ENCODE measurements at places on chromosomes 11 and 22.

- DNase-seq = no peak
Measured at GRCh38 chr11:23988381-23989006, 508.4 kb upstream of the LUZP2 start.

DNA sequence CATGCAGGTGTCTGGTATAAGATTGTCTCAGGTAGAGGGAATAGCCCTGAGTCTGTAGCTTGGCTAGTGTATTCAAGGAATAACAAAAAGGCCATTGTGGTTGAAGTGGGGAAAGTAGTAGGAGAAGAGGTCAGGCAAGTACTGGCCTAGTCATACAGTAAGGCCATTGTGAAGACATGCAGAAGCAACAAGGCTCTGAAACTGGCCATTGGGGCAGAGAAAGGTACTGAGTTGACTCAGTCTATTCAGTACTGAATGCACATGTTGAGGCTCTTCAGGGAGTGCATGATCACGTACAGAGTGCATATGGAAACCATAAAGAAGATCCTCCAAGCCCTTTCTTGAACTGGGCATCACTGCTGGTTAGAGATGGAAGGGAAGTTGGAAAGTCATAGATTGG lies 477.6 kb downstream of the SOX6 start:
- no peak for DNase-seq

DNA sequence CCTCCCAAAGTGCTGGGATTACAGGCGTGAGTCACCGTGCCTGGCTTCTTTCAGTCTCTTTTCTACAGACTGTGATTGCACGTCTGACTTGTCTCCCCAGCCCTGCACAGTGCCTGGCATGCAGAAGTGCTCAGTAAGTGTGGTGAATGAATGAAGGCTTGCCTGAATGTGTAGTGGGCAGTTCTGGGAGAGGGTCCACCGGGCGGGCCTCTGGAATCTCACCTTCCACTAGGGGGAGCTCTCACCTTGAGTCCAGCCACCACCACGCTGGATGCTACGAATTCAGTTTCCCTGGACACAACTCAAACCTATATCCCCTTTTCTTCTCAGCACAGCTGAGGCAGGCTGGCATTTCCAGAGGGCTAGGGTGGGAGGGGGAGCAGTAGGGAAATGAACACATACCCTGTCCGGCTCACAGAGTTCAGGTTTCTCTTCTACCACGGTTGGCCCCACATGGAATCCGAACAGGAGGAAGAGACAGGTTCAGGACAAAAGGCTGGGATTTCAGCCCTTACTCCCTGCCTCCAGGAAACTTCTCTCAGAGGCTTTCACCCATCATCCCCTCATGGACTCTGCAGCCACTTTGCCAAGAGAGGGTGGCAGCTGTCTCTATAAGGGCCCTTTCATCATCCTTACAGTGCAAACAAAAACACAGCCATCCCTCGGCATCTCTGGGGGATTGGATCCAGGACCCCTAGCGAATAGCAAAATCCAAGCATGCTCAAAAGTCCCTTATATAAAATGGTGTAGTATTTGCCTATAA lies 86.8 kb downstream of the NECTIN1 start:
- DNase-seq = no peak

GRCh38 chr22:38080850-38081635 lies 2.9 kb downstream of the SLC16A8 start:
- no peak for DNase-seq

DNA sequence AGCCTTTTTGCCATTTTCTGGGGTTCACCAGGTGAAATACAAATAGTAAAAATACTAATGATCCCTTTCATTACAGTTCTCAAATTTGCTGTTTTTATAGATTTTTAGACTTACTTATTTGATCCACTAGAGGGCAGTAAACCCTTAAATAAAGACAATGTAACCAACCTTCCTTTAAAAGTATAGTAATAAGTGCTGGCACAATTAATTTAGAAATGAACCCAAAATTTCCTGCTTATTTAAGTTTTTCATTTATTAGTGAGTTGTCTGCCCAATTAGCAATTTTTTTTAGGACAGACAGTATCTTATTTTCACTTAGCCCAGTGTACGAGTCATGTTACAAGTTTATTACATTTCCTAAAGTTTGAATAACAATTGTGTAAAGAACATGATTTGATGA lies 4.7 kb downstream of the DDIAS start:
- DNase-seq = no peak

- no peak for DNase-seq
Measured at GRCh38 chr11:130096823-130097222, 27.1 kb downstream of the APLP2 start.

- no peak for DNase-seq
Measured at GRCh38 chr11:119155733-119156492, 7.1 kb downstream of the ABCG4 start.

- DNase-seq = no peak
Measured at GRCh38 chr11:73312851-73313327, 4.8 kb downstream of the ARHGEF17 start.

GRCh38 chr22:27134315-27134701 lies 476.9 kb downstream of the MIAT start:
- no peak for DNase-seq

- peak; percentile 30 for DNase-seq
Measured at GRCh38 chr22:22884010-22884887, 3.4 kb upstream of the IGLL5 start.

DNA sequence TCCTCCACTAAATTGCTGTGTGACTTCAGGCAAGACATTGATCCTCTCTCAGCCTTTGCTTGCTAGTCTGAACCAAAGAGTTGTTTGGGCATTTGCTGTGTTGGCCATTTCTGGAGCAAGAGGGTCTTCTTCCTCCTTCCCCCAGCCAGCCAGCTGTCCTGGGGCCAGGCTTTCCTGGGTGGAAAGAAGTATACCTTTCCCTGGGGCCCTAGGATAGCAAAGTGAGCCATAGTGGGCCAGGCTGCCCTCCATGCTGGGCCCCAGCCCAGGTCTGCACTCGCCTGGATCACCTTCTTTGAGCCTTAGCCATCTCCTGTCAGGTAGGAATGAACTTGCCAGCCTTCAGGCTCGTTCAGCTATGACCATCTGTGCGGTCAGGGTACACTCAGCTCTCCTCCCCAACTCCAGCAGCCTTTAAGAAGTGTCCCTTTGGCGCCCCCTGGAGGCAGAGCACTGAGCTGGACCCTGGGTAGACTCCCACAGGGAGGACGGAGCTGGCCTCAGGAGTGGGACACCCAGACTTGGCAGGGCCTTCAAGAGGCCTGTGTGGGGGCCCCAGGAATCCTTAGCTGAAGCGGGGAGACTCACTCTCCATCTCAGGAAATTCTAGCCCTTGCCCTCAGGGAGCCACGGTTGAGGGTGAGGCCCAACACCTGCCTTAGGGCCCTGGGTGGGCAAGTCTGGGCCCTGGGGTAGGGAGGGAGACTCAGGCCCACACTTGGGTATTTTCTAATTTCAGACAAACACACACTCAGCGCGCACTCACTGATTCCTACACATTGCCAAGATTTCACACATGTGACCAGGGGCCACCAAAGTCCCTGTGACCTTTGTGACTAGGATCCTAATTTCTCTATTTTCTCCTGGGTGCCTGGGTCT lies 35.6 kb upstream of the TPBGL start:
- peak; percentile 73 for DNase-seq

GRCh38 chr22:23570681-23571080 lies 9.4 kb downstream of the IGLL1 start:
- no peak for DNase-seq

DNA sequence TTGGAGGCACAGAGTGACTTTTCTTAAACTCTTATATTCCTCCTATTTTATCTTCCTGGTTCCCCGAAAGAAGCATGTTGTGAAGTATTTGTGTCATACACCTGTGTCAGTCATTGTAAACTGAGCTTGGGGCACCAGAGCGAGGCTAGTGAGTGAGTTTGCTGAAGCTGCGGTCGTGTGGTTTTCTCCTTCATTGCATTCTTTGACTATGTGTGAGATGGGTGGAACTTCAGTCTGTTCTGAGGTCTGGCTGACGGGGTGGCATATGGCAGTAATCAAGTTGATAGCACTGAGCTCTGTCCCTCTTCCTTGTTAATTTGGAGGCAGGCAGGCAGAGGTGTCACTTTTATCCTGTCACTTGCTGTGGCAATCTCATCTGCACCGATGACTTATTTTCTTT lies 4.2 kb downstream of the VPS26B start:
- DNase-seq = no peak

- no peak for DNase-seq
Measured at GRCh38 chr11:84319863-84320262, 1033.7 kb upstream of the CCDC90B start.

- no peak for DNase-seq
Measured at GRCh38 chr11:117525866-117526542, 198.3 kb downstream of the CEP164 start.

- DNase-seq = no peak
Measured at GRCh38 chr11:16086229-16086819, 270.0 kb downstream of the SOX6 start.

- no peak for DNase-seq
Measured at GRCh38 chr11:28808771-28809170, 700.6 kb downstream of the METTL15 start.

GRCh38 chr22:41915035-41915785 lies at the start of gene SHISA8:
Gene SHISA8, minus strand, starts transcription at chr22:41915074. Its CDS starts 407 bp downstream, at chr22:41914667.
- no peak for DNase-seq
